Astrocyte (in vitro differentiated cells and primary cell): ENCODE measurements at places on chromosomes 12 and 14. TPM values are rescaled to one million over a fixed set of nuclear protein-coding genes. Genes with fewer than 3 reads are reported as not detected.

Gene OR4K14
- not detected in 2 replicates for total RNA-seq

- H3K27ac ChIP-seq: no peak overlapping the region
- H3K4me3 ChIP-seq: no peak overlapping the region
- H3K27me3 ChIP-seq: no peaks in the 10 kb centered on the region
- peak; percentile 56 for DNase-seq
- no peaks in the 10 kb centered on the region for H3K36me3 ChIP-seq
These were observed 374.8 kb downstream of the RMST start for GRCh38 chr12:97837401-97837800.

GRCh38 chr12:45575417-45575816 is 154.1 kb upstream of the ARID2 start:
- H3K4me1 ChIP-seq: no peaks in the 10 kb centered on the region
- no peak for DNase-seq
- no peak overlapping the region for H3K4me3 ChIP-seq
- no peaks in the 10 kb centered on the region for H3K27me3 ChIP-seq
- no peaks in the 10 kb centered on the region for H3K36me3 ChIP-seq
- H3K27ac ChIP-seq: no peak overlapping the region

- no peaks in the 10 kb centered on the region for H3K4me1 ChIP-seq
- no peaks in the 10 kb centered on the region for H3K36me3 ChIP-seq
- H3K4me3 ChIP-seq: no peak overlapping the region
- no peaks in the 10 kb centered on the region for H3K27me3 ChIP-seq
- DNase-seq: no peak
- H3K27ac ChIP-seq: no peak overlapping the region
These were observed 75.1 kb downstream of the ADGRD1 start for GRCh38 chr12:131028587-131029338.

Gene ATF7IP
- 107 and 115 TPM in 2 replicates for total RNA-seq

DNA sequence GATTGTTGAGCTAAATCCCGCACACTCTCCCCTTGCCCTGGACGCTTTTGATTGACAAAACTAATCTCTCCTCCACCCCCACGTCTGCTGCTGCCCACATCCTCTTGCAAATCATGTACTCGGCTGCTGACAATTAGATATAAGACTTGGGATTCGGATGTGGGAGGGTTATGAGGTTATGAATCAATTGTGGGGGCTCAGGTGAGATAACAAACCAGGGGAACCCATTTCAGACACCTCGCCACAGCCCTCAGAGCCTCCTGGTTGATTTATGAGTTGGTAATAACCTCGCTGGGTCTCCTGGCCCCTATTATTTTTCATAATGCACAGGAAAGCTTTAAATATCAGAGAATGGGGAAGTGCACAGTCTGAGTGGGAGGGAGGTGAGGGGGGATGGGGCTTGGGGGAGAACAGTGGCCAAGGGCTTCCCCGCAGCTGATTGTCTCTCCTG is 449.9 kb downstream of the DPF3 start:
- DNase-seq: no peak
- no peaks in the 10 kb centered on the region for H3K36me3 ChIP-seq
- H3K27me3 ChIP-seq: peaks cover 7% of the 10 kb centered on the region
- H3K4me1 ChIP-seq: peaks cover 14% of the 10 kb centered on the region

DNA sequence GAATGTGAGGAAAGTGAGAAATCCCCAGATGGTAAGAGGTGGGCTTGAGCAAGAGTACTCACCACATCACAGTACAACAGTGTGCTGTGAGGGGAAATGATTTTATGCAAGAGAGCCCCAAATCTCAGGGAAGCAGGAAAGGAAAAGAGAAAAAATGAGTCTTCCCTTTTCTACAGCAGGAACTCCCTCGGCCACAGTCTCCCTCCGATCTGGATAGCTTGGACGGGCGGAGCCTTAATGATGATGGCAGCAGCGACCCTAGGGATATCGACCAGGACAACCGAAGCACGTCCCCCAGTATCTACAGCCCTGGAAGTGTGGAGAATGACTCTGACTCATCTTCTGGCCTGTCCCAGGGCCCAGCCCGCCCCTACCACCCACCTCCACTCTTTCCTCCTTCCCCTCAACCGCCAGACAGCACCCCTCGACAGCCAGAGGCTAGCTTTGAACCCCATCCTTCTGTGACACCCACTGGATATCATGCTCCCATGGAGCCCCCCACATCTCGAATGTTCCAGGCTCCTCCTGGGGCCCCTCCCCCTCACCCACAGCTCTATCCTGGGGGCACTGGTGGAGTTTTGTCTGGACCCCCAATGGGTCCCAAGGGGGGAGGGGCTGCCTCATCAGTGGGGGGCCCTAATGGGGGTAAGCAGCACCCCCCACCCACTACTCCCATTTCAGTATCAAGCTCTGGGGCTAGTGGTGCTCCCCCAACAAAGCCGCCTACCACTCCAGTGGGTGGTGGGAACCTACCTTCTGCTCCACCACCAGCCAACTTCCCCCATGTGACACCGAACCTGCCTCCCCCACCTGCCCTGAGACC is 7.8 kb downstream of the ATN1 start:
- H3K4me3 ChIP-seq: no peak overlapping the region
- no peak overlapping the region for H3K27ac ChIP-seq
- H3K27me3 ChIP-seq: no peaks in the 10 kb centered on the region
- H3K36me3 ChIP-seq: peaks cover 18% of the 10 kb centered on the region

Gene P2RX7
- total RNA-seq: 0.07 TPM in 1 of 2 replicates, not detected in the other

DNA sequence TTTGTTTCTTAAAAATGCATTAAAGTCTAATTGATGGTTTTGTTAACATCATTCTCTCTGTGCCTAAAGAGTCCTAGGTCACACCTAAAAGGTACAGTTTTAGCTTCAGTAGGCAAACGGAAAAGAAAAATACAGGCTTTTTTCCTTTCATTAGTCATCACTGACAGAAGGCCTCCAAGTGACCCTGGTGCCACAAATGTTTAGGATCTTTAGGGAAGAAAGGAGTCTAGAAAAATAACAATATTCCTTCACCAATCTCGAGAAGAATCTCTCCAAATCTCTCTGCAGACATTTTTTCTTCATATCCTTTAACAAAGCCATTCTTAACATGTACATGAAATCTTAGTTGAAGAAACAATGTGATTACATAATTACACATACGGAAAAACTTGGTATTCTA is 2.0 kb downstream of the DENND5B start:
- H3K27ac ChIP-seq: no peak overlapping the region
- DNase-seq: no peak
- peak overlapping the region; percentile 88 for H3K4me3 ChIP-seq
- H3K4me1 ChIP-seq: peaks cover 29% of the 10 kb centered on the region
- no peaks in the 10 kb centered on the region for H3K27me3 ChIP-seq
- H3K36me3 ChIP-seq: no peaks in the 10 kb centered on the region
